ENCODE measurements at places on chromosomes 5 and 9. TPM values are rescaled to one million over a fixed set of nuclear protein-coding genes. Genes with fewer than 3 reads are reported as not detected.

The INSL6 gene
- total RNA-seq: not detected

The PPIC gene
- 50.8 TPM for total RNA-seq

The PCDHB5 gene
- 0.60 TPM for total RNA-seq

The NOXA1 gene
- 27.2 TPM for total RNA-seq

The TAF1L gene
- total RNA-seq: not detected

The ANXA2R gene
- 1.3 TPM for total RNA-seq

The SEMA6A gene
- 137 TPM for total RNA-seq

The EDIL3 gene
- 39.8 TPM for total RNA-seq

The SPINK4 gene
- total RNA-seq: 85.2 TPM

The TEX48 gene
- total RNA-seq: not detected

The ADRB2 gene
- 1.4 TPM for total RNA-seq

The SOWAHA gene
- 24.3 TPM for total RNA-seq

The GABRP gene
- total RNA-seq: 2.0 TPM

The BTF3 gene
- 520 TPM for total RNA-seq

The ZNF483 gene
- 1.3 TPM for total RNA-seq

The PAIP2 gene
- total RNA-seq: 85.1 TPM

The ANKRD55 gene
- total RNA-seq: 0.31 TPM
